BJ (cell line): ENCODE measurements at places on chromosomes 13 and 19. TPM values are rescaled to one million over a fixed set of nuclear protein-coding genes. Genes with fewer than 3 reads are reported as not detected.

DNA sequence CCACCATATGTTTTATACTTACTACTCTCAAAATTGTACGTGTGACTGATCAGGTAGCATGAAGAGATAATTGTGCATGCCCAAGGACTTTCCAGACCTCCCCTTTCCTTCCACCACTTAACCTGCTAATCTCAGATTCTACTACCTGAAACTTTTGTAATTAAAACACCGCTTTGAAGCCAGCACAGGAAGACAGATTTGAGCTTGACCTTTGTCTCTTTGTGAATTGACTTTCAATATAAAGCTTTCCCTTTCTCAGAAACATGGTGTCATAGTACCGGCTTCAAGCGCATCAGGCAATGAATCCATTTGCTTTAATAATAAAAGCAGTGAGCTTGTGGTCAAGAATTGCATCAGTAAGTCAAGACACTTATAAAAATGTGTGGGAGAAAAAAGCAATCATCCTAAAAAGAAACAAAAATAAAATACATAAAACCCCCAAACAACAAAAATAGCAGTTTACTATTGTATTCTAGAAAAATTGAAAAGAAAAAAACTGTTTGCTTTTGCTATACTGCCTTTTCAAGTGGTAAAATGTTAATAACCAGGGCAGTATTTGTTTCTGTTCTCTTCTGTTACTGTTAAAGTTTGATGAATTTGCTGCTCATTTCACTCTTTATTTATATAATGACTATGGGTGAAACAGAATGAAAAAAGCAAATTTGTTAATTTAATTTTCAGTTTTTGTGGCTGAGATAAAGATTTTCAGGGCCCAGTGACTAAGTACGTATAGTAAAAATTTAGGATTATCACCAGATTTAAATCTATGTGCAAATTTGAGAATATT, 2075.3 kb downstream of the PCDH9 start:
- DNase-seq = no peak

DNA sequence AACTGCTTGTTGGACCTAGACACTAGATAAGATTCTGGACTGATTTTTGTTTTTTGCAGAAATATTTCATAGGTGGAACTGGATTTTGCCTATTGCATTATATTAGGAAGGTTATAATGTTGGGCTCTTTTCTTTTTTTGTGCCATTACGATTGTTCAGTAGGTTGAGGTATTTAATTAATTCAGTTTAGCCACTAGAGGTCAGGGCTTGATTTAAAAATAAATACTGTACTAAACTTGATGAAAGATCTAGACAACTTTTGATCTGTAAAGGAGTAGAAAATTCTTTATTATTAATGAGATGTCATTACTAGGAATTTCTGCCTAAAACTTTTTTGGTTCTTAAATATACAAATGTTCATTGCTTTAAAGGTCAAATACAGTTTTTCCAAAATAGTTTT, 15.2 kb upstream of the SUPT20H start:
- peak; percentile 8 for DNase-seq

- no peak for DNase-seq
These were observed 6.9 kb upstream of the MEF2B start for GRCh38 chr19:19176950-19177349.

The FAM216B gene
- not detected in 2 replicates for polyA plus RNA-seq

The KRTDAP gene
- polyA plus RNA-seq = not detected in 2 replicates

GRCh38 chr13:98966019-98966418, 11.8 kb downstream of the DOCK9 start:
- DNase-seq = no peak

- DNase-seq = no peak
These were observed 8.8 kb upstream of the C19orf84 start for GRCh38 chr19:51399231-51399630.

The CD209 gene
- polyA plus RNA-seq = not detected in 2 replicates

DNA sequence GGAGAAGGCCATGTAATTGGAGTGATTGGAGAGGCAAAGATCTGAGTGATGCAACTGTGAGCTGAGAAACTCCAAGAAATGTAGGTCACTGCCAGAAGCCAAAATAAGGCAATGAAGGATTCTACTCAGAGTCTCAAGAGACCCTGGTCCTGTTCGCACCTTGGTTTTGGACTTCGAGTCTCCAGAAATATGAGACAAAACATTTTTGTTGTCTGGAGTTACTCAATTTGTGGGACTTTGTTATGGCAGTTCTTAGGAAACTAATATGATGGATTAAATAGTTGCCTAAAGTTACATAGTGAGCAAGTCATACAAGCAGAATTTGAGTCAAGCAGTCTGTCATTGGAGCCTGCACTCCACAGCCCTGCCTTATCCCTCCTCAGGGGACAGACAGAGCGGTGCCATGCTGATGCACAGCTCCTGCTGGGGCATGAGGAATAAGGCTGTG, 104.2 kb downstream of the ITGBL1 start:
- no peak for DNase-seq

GRCh38 chr19:44845612-44846454, at the start of gene NECTIN2:
NECTIN2 (plus strand) TSS chr19:44846297; CDS start chr19:44846526, 229 bp downstream.
- DNase-seq = peak; percentile 81

The ZNF567 gene
- 2.6 and 5.7 TPM in 2 replicates for polyA plus RNA-seq

The DPF1 gene
- polyA plus RNA-seq = 1.3 and 2.2 TPM in 2 replicates

The FXYD7 gene
- 0.10 TPM in 1 of 2 replicates, not detected in the other for polyA plus RNA-seq

- DNase-seq = no peak
These were observed 73.6 kb downstream of the COG3 start for GRCh38 chr13:45538382-45538781.

DNA sequence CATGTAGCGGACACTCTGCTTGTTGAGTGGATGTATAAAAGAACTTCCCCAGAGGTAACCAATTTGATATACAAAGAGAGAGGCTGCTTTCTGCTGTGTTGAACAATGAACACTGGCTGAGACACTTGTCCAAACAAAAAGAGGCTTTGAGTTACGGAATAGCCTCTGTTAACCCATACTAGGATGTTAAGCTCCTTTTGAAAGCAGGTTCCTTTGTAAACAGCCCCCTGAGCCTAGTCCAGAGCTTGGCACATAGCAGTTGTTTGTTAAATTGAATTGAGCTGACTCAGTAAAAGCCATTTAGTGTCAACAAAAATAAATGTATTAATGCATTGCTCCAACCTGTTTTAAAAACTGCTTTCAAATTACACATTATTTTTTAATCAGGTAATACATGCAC, 200.1 kb downstream of the MZT1 start:
- no peak for DNase-seq

- DNase-seq = no peak
These were observed 685 bp downstream of the LENG9 start for GRCh38 chr19:54462655-54463530.

GRCh38 chr13:32001154-32001768, 30.3 kb upstream of the FRY start:
- DNase-seq = no peak

GRCh38 chr13:60887711-60888110, 490.7 kb downstream of the TDRD3 start:
- no peak for DNase-seq

DNA sequence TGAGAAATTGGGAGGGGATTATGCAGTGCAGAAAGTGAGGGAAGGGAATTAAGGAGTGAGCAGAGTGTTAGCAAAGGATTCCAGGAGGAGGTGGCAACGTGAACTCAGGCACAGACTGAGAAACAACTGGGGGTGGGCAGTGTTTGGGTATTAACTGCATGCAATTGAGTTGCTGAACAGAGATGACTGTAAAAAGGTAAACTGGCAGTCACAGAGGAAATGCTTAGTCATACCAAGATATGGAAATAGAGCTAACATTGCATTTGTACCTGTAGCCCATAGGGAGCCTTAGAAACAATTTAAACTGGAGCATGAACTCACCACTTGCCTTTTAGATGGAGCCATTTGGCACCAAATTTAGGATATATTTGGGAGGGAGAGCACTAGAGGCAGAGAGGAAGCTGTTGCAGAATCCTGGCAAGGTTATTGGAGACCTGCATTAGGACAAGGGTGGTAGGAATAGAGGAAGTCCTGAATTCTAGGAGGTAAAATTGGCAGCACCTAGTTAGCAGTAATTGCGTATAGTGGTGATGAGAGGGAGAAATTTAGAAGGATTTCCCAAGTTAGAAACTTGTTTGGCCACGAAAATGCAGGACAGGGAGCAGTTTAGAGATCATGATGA, 100.6 kb upstream of the FRY start:
- no peak for DNase-seq

DNA sequence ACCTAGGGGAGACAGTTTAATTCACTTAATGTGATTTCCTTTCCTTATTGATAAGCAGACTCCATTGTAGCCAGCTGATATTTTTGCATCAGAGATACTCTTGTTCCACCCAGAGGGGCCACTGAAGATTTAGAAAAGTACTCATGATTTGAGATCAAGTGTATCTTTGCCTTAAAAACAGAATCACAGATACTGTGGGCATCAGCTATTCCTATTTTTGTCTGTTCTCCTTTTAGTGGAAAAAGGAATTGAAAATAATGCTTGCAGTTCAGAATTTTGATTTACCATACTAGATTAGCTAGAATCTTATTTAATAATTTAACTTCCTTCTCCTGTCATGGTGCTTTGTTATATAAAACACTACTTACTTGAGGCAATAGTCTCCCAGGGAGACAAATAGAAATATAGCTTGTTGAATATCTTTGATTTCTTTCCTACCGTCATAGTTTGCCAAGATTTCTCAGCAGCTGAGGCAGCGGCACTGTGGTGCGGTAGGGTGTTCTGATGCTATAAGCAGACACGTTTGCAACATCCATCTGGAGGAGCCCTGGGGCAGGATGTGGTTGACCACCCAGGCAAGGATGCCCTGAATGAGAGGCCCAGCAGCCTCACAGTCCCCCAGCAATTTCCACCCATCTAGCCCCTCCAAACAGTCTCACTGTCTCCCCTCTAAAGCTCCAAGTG, 47.0 kb upstream of the RAP2A start:
- no peak for DNase-seq

The C1QTNF9 gene
- polyA plus RNA-seq = not detected in 2 replicates

The MYH14 gene
- polyA plus RNA-seq = not detected in 2 replicates

DNA sequence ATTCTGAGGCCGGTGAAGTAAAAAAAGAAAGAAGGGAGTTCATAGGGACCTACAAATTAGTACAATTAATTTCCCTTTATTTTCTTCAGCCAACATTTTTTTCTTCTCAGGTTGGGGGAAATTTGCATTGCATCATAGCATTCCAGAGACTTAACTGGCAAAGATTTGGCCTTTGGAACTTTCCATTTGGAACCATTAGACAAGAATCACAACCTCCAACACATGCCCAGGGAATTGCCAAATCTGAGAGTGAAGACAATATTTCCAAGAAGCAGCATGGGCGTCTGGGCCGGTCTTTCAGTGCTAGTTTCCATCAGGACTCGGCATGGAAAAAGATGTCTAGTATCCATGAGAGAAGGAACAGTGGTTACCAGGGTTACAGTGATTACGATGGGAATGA, 6.4 kb upstream of the ERCC5 start:
- no peak for DNase-seq

GRCh38 chr19:51387924-51388389, at the start of gene LIM2:
LIM2 (minus strand) TSS chr19:51387974; CDS start chr19:51387443, 531 bp downstream.
- DNase-seq = no peak

The PSG7 gene
- 0.16 and 0.17 TPM in 2 replicates for polyA plus RNA-seq

The CEACAM1 gene
- 0.11 TPM in 1 of 2 replicates, not detected in the other for polyA plus RNA-seq

The LAIR1 gene
- polyA plus RNA-seq = not detected in 2 replicates

DNA sequence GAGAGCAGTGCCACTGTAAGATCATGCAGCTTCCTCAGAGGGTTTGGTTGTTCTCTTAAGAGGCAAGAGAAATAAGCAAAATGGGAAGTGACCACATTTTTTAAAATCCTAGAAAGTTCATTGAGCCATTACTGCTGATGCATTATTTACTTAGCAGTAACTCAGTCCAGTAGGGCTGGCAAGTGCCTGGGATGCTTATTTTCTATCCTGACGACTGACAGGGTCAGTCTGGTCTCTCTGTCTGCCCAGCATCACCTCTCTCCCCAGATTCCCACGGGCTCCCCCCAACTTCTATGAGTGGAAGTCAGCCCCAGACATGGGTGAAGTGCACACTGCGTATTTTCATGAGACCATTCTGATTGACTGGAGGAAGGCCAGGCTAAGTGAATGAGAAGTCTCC, 10.4 kb downstream of the SHISA2 start:
- DNase-seq = no peak

The CYP2F1 gene
- not detected in 2 replicates for polyA plus RNA-seq

The MRPL54 gene
- polyA plus RNA-seq = 70.1 and 77.7 TPM in 2 replicates

GRCh38 chr19:46726551-46726950, 9.6 kb upstream of the PRKD2 start:
- no peak for DNase-seq

- DNase-seq = no peak
These were observed 9.3 kb upstream of the PEAK3 start for GRCh38 chr19:2291185-2291751.

The TNFSF11 gene
- not detected in 2 replicates for polyA plus RNA-seq

The CD22 gene
- polyA plus RNA-seq = not detected in 2 replicates

DNA sequence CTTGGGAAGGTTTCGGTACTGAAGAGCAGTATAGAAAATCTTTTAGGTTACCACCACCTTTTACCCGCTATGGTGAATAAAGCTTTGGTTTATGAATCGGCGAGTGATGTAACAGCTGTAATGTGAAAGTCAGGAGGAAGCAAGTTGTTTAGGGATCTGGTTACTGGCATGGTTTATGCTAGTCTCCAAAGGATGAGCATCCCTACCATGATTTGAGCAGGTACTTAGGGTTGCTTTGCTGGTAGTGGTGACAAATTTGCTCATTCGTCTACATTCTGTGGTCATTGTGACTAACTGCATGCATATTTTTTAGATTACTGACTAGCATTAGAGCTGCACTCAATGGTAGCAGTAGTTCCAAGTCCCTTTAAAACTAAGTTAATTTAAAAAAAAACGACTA, 104.1 kb downstream of the FRY start:
- peak; percentile 67 for DNase-seq

The OR7D2 gene
- not detected in 2 replicates for polyA plus RNA-seq

DNA sequence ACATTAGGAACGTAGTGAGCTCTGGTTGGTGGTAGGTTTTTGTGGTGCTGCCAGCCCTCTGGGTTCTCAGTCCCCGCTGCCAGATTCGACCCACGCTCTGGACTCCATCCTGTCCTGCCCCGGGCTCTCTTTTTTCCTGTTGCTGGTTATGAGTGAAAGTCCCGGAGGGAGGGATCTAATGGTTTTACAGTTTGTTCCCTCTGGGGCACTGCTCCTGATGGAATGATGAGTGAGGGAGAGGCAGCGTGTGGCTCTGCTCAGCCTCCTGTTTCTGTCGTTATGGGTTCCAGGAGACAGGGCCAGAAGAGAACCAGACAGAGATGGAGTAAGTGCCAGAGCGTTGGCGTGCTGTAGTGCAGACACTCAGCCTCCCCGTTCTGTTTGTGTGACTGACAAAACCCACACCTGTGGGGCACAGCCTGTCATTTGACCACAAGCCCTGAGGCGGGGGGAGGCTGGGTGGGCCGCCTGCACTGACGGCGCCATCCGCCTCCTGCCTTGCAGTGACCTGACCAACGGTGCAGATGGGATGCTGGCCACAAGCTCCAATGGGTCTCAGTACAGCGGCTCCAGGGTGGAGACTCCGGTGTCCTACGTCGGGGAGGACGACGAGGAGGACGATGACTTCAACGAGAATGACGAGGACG, 18.3 kb downstream of the ATP4B start:
- DNase-seq = no peak

The DNM2 gene
- 43.5 and 64.2 TPM in 2 replicates for polyA plus RNA-seq
